ENCODE measurements at places on chromosomes 4 and X. TPM values are rescaled to one million over a fixed set of nuclear protein-coding genes. Genes with fewer than 3 reads are reported as not detected.

GRCh38 chr4:1342003-1342402 lies 5.0 kb upstream of the UVSSA start:
- DNase-seq: no peak

The LNX1 gene
- not detected for total RNA-seq

The PAGE1 gene
- total RNA-seq: not detected

GRCh38 chrX:40154250-40154852 lies 56.6 kb upstream of the BCOR start:
- DNase-seq: no peak

The KLB gene
- not detected for total RNA-seq

- no peak for DNase-seq
These were observed 64.0 kb downstream of the SOX3 start for GRCh38 chrX:140440876-140441275.

GRCh38 chr4:101114936-101115372 lies 232.4 kb downstream of the PPP3CA start:
- no peak for DNase-seq

The SLC10A6 gene
- not detected for total RNA-seq

DNA sequence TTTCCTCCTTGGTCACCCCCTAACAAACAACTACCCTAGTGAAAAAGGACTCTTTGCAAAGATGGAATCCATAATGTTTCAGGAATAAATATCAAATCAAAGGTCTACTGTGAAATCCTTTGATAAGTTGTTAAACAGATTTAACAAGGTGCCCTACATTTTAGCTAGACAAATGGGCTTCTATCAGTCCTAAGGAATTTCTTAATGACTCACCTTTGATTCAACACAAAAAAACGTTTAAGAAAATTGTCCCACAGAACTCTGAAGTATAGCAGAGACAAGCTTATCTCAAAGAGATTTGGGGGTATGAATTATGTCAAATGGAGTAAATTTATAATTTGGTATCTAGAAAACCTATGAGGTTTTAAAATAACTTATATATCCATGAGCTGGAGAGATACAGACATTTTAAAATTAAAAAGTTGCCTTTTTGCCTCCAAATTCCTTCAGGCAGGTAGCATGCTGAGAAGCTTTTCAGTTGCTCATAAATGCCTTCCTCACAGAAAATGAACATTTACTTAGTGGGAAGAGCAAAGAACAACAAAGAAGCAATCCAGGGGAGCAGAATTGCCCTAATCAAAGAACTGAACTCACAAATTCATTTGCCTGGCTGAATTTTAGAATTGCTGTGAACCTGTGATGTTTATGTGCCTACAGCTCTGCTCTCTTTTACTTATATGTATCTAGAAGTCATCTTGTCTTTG lies 649.3 kb downstream of the STPG2 start:
- no peak for DNase-seq

The TBC1D8B gene
- total RNA-seq: not detected

DNA sequence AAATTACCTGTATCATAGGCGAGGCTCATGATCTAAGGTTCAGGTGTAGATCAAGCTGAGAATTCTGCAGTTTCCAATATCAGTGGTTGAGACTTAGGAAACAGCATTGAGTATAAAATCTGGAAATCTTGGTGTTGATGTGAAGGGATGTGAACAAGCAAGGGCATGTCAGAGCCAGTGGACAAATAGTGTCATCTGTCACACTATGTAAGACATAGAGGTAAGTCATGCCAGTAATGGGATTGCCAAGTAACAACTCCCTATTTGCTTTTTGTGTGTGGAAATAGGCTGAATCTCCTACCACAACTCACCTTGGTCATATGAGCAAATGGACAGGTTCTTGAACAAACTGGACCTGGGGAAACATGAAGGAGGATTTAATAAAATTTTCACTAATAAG lies 334.5 kb upstream of the EMCN start:
- no peak for DNase-seq

The TMEM255A gene
- total RNA-seq: 0.87 TPM

DNA sequence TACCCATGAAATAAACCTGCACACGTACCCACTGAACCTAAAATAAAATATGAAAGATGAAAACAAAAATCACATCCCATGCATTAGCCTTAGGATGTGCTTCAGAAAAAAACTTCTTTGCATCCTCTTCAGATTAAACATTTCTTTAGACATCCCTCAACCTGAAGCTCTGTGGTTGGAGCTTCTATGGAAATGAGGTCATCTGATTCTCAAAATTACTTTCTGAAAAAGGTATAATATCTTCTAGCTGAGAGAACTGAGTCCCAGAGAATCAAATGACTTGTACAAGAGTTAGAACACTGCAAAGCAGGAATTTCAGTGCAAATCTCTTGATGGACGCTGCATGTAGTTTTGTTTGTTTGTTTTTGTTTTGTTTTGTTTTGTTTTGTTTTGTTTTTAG lies 19.1 kb upstream of the ANTXR2 start:
- no peak for DNase-seq

The TMPRSS11E gene
- total RNA-seq: not detected

DNA sequence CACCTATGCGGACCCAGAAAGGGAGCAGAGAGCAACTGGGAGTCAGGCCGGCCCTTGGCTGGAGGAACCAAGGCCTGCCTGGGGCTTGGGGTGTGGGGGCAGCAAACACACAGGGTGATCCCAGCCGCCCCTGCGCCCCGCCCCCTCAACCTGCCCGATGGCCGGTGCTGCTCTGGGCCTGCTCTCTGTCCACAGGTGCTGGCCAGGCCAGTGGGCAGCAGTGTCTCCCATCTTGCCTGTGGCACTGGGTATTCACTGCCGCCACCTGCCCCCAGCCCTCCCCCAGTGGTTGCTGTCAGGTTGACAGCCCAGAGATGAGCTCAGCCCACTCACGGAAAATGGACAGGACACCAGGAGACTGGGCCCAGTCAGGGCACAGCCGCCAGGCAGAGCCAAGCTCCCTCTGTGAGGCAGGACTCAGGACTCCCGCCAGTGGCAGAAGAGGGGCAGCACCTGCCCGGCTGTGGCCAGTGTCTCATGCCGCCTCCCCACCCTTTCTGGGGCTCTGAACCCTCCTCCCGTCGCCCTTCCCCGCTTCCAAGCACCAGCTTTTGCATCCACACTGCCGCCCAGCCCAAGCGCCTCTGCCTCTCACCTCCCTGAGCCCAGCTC lies 4.7 kb downstream of the NKX1-1 start:
- DNase-seq: no peak

DNA sequence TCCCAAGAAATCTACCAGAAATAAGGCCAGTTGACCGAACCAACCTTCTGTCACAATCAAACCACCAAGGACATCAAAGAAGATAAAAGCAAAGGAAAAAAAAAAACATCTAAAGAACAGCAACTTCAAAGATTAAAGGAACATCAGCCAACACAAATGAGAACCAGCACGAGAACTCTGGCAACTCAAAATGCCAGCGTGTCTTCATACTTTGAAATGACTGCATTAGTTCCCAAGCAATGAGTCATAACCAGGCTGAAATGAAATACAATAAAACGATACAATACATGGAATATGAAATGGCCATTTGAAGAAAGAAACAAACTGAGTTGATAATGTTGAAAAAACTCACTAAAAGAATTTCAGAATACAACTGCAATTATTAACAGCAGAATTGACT lies 611.6 kb upstream of the GRIA3 start:
- no peak for DNase-seq

DNA sequence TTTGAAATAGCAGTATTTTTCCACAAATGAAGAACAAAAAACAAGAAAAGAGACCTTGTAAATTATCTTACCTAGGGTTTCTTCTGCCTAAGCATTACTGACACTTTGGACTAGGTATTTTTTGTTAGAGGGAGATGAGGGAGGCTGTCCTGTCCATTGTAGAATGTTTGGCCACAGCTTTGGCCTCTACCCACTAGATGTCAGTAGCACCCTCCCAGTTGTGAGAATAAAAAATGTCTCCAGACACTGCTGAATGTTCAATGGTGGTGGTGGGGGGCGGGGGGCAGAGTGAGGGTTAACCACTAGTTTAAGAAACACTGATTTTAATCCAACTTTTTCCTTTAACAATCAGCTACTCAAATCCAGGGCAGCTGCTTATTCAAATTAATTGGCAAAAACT lies 25.8 kb downstream of the OTUD4 start:
- DNase-seq: peak; percentile 66

DNA sequence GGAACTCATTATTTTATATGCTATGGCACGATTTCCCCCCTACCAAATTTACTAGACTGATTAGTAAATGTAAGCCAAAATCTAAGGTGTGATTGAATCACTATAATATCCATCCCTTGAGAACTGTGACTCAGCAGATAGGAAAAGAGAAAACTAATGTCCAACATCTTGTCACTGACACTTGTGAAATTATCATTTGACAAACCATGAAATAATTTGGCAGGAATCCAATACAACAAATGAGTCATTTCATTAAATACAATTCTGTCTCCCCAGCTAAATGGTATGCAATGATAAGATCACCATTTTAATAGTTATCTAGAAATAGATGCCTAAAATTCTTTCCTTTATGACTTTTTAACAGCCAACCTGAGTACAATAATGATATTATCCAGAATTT lies 462.3 kb downstream of the DMD start:
- DNase-seq: no peak

DNA sequence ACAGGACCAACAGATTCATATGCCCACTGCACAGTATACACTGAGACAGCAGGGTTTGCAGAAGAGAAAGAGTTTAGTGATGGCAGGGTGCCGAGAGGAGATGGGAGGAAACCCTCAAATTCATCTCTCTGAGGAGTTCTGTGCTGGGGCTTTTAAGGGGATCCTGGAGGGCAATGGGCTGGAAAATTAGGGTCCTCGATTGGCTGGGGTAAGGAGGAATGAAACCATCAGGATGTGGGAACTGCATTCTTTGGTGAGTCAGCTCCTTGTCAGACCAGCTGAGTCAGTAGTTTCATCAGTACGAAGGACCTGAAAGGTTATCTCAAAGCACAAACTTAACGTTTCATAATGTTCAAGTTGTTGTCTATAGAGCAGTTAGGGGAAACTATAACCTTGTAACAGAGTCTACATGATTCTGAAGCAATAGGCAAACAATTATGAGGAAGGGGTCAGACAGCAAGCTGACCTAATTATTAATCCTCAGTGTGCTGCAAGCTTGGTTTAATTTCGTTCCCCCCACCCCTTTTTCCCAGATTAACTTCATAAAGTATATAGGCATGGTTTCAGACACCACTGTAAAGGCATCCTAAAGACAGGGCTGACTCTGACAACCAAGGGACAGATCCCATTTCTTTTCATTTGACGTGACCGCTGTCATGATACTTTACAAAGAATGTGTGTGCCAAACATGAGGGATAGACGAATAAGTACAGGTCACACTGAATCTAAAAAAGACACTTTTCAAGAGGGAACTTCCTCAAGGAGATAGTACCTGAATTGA lies 1.5 kb upstream of the MSMO1 start:
- DNase-seq: no peak

DNA sequence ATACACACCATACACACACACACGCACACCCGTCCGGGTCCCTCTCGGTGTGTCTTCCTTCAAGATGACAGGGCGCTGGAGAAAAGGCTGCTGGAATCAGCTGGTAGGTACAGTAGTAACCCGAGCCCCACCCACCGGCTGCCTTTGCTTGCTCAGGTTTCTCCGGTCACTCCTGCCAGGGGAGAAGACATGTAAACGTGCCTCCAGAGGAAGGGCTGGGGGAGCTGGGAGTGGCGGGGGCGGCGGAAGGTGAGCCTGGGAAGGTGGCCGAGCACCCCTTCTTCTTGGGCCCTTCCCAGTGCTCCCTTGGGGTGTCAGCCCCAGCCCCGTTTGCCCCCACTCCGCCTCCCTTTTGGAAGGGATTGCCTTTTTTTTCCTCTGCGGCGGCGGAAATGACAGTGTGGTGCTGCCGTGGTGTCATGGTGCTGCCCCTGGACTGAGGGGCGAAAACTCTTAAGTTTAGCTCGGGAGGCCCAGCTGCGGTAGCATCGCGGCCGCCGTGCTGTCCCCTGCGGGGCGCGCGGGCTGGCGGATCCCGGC lies at the start of gene MID2:
Gene MID2, plus strand, starts transcription at position 169 of the 540 bp plus-strand sequence. CDS start 561 bp downstream, outside the sequence.
- DNase-seq: peak; percentile 45

- DNase-seq: peak; percentile 43
These were observed 285.8 kb upstream of the TRPC5 start for GRCh38 chrX:112368371-112368770.

DNA sequence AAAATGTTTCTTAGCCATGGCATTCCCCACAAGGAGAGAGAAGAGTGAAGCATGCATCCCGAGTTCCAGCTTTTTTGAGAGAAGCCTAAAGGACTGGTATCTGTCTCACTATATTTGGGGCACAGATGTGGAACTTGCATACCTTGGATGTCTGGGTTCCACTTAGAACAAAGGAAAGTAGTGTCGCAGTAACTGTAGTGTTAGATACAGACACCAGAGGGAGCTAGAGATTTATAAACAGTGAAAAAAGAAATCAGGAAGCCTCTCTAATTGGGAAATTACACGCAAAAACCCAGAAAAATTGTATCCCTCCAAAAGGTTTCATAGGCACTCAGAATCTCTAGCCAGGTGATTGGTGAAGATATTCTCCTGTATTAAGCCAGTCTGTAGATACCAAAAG lies 34.4 kb downstream of the AGTR2 start:
- DNase-seq: peak; percentile 73

GRCh38 chrX:123698979-123699520 lies 33.8 kb downstream of the THOC2 start:
- no peak for DNase-seq

The RS1 gene
- total RNA-seq: not detected

DNA sequence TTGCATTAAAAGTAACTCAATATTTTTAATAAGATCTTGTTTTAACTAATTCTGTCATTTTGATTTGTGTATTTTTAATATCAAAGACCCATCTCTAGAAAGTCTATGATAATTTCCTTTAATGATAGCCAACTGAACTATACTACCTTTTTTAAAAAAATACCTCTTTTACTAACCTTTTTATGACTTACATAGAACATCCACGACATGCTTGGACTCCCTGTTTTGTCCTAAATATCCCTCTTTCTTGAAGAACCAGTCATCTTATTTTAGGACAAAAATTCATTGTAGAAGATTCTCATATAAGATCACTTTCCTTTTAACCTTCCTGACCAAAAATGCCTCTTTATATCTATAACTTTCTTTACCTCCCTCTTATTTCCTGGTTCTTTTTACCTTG lies 76.8 kb upstream of the GC start:
- DNase-seq: peak; percentile 47

DNA sequence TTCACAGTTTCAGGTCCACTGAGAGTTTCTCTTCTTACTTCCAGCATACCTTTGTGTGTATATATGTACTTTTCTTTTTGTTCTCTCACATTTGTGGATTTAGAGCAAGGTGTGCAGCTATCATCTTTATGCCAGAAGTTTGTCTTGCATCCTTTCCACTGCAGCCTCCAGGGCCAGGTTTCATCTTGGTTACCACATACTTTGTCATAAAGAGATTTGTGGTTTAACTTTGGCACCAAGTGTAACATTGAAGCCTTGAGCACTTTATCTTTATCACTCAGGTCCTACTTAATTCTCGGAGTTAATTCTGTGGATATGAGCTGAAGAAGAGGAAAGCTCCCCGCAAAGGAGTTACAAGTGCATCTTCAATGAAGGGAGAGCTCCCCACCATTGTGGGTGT lies 31.4 kb upstream of the VMA21 start:
- DNase-seq: no peak

DNA sequence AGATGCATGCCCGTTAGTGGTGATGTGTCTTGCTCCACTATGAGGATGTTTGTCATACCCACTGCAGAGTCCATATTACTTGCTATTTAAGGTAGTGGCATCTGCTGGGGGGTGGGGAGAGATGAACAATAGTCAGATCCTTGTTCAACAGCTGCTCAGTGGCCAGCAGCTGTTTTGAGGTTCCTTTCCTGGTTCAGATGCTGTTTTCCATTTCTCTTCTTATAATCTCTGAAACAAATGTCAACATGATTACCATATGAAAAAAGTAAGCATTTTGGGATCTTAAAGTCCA lies 1567.9 kb upstream of the TENM3 start:
- no peak for DNase-seq

The SAP30 gene
- 11.9 TPM for total RNA-seq

The CAPN6 gene
- not detected for total RNA-seq
